ENCODE measurements at places on chromosomes 4 and X.

GRCh38 chrX:49701933-49702332, 6.1 kb upstream of the PAGE1 start:
- no peak for DNase-seq

DNA sequence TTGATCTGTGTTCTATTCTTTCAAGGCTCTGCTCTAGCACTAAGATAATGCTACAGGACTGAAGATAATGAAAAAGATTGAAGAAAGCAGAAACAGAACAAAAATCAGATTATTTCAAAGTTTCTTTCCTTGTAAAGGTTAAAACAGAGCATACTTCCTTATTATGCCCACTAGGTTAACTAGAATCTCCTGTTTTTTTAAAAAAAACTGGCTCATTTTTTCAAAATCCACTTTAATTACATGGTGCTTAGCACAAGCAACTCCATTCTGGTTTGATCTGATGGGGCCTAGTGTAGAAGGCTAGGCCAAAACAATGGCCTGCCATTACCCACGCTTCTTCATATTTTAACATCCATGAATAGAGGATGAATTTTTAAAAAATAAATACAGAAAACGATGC, 1.2 kb upstream of the UBA6 start:
- DNase-seq, result no peak

DNA sequence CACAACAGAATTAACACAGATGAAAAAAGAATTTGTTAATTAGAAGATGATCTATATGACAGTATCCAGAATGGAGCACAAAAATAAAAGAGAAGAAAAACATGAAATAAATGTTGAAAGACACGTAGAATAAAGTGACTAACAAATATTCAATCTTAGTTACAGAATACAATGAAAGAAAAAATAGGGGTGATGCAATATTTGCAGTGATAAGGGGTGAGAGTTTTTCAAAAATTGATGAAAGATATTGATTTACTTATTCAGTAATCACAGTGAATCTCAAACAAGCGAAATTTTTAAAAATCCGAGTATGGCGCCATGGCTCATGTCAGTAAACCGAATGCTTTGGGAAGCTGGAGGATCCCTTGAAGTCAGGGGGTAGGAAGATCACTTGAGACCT, 20.2 kb upstream of the RAB28 start:
- no peak for DNase-seq

DNA sequence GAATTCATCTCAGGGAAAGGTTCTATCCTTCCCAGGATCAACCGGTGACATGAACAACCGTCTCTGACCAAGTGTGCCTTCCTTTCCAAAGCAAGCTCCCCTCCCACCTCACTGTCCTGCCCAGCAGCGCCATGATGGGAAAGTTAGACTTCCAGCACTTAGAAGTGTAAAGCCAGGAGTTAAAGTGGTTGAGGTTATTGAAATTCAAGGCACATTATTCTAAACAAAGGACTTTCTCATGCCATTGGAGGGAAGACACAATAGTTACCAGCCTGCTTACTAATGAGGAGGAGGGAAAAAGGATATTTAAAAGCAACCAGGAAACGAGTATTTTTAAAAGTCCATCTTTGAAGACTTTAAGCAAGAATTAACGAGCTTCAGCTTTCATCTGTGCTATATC, 96.8 kb downstream of the NSUN7 start:
- DNase-seq, result no peak

DNA sequence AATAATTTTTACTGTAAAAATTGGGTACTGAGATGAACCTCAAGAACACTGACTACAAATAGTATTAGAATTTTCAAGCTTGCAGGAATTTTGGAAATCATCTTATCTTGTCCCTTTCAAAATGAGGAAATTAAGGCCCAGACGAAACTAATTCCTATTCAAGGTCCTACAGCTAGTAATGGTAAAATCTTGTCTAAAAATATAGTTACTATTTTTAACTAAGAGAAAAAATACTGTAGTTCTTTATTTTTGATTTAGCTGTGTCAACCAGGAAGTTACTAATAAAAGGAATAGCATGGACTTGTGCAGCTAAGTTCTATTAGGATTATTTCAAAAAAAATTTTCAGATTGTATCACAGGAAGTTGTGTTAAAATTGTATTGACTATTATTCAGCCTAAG, 12.7 kb downstream of the PRIMPOL start:
- no peak for DNase-seq

GRCh38 chr4:150219841-150220240, 141.6 kb downstream of the DCLK2 start:
- DNase-seq, result no peak

GRCh38 chr4:1356181-1356998, 9.4 kb downstream of the UVSSA start:
- DNase-seq, result no peak

DNA sequence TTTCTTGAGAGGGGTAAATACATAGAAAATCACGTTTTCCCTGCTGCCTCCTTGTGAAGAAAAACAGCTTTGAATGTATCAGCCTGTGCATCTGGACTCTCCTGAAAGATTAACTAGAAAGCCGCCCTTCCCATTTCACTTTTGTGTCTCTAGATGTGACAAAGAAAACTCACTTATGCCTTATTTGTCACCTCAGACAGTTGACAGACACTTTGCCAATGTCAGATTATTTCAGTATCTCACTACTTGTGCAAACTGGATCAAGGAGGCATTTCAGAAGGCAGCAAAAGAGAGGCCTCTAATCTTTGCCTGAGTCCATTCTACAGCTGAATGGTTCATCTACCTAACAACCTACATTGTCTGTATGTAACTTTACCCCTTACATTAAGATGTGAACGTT, 754.9 kb downstream of the RPA4 start:
- no peak for DNase-seq

DNA sequence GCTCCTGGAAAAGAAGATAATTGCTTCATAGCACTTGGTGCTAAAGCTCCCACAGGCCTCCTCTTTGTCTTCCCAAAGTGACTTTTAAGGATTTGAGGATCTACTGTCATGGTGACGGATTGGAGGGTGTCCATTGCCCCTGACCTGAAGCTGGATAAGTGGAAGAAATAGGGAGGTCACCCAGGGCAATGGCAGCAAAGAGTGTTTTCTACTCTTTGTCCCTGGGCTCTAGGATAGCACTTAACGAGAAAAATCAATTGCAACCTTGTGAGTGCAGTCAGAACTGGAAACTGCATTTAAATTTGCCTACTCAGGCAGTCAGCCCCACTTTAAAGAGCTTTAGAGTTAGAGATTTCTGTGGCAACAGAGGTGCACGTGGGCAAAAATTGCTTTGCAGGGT, 43.7 kb upstream of the XK start:
- DNase-seq, result no peak

- DNase-seq, result no peak
Observed at GRCh38 chr4:24510091-24510490, 74.3 kb downstream of the DHX15 start.

GRCh38 chr4:1629699-1630083, 54.4 kb downstream of the FAM53A start:
- no peak for DNase-seq

DNA sequence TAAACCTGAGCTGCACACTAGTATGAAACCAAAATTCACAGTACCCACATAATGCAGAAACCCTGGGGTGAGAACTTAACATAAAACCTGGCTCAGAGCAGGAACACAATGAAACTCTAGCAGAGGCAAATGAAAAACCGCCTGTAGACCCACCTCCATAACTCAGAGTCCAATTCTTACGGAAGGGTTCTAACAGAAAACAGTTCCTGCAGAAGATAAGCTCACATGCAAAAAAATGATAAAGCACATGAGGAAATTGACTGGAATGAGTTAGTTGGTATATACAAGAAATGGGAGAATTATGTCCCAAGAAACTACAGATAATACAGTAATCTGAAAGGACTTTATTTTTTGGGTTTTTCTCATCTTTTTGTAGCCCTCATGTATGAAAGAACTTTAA, 14.7 kb downstream of the RTL9 start:
- no peak for DNase-seq

GRCh38 chr4:35105486-35105885, 1138.8 kb downstream of the ARAP2 start:
- no peak for DNase-seq

- no peak for DNase-seq
Observed at GRCh38 chr4:185838514-185839193, 26.7 kb upstream of the SORBS2 start.

DNA sequence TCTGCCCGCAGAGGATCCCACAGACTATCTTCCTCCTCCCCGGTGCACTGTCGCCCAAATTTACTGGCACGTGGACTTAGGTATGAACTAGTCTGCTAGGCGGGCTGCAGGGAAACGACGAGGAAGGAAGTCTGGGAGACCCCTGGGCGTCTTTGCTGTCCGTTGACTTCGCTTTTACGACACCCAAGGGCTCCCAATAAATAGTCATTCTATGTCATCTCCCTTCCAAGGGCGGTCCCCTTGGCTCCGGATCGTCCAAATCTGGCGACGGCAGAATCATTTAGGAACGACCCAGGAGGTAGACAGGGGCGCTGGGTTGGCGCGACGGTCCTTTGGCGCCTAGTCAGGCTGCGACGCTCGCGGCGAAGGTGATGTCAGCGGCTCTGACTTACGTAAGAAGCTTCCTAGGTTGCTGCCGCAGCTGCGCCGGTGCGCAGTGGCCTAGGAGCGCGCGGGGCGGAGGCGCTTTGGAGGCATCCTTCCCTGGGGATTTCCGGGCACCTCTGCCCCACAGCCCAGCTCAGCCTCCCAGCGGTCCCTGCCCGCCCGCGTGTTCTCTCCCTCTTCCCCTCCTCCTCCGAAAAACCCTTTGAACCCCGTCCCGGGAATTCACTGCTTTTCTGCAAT, 2.2 kb downstream of the NHS start:
- no peak for DNase-seq

DNA sequence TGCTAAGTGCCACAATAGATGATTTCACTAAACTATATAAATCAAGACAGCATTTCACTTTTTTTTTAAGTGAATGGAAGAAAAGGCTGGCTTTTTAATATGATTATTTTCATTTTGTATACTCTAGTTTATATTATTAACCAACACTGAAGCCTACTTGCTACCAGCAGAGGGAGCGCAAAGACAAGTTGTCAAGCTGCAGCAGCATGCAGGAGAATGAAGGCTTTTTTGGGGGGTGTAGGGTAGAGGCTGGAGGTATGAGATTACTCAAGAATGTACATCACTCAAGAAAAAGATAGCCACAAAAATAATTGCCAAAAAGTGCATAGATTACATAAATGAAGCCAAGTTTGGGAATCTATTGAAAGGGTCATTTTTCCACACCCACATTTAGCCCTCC, 519.5 kb downstream of the FGF13 start:
- no peak for DNase-seq

DNA sequence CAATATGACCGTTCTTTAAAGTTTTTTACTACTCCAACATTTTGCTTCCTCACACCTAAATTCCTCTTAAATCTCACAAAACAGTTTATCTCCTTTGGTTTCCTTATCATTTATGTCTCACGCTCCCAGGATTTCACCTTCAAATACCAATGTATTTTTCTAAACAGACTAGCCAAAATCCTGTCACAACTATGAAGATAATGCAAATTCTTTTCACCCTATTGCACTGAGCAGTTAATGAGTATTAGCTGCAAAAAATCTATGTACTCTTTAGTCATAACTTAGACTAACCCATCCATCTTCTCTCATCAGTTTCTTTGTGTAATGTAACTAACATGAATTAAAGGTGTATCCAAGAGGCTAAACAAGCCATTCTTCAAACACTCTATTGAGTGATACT, 151.3 kb downstream of the COMMD8 start:
- DNase-seq, result no peak

DNA sequence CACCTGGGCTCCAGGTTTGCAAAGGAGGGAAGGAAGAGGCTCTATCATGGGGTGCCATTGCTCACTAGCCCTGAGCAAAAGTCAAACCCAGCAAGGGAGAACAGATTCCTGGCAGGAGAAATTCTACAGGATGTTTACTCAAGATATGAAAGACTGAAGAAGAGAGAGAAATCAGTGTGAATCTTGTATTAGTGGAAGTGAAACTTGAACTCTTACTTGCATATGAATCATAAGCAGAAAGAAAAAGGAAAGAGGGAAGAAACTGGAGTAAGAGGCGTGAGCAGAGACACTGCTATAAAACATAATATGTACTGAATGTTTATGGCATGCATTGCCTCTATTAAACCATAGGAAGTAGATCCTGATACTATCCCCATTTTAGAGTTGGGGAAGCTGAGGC, 60.9 kb downstream of the C4orf46 start:
- no peak for DNase-seq

GRCh38 chr4:145939856-145940255, 1.2 kb upstream of the ZNF827 start:
- no peak for DNase-seq

- no peak for DNase-seq
Observed at GRCh38 chr4:151911970-151912369, 151.2 kb upstream of the GATB start.

- no peak for DNase-seq
Observed at GRCh38 chr4:123060039-123060770, 137.8 kb upstream of the NUDT6 start.

- no peak for DNase-seq
Observed at GRCh38 chr4:45317276-45317675, 590.9 kb upstream of the GNPDA2 start.

DNA sequence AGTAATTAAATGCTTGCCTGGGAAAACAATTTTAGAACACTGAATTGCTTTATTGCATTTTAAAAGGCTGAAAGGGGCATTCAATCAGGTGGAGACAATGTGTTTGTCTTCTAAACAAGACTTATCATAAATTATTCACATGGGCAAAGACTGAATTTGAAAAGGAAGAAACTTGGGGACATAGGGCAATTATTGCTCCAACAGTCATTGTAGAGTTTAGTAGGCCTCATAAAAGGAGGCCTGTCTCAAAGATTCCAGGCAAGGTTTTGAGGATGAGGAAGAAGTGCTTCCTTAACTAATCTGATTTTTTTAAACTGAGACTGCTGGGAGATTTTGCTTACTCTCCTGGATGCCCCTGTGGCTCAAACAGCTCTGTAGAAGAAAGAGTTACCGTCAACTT, 174.4 kb upstream of the RPS6KA3 start:
- DNase-seq, result no peak

DNA sequence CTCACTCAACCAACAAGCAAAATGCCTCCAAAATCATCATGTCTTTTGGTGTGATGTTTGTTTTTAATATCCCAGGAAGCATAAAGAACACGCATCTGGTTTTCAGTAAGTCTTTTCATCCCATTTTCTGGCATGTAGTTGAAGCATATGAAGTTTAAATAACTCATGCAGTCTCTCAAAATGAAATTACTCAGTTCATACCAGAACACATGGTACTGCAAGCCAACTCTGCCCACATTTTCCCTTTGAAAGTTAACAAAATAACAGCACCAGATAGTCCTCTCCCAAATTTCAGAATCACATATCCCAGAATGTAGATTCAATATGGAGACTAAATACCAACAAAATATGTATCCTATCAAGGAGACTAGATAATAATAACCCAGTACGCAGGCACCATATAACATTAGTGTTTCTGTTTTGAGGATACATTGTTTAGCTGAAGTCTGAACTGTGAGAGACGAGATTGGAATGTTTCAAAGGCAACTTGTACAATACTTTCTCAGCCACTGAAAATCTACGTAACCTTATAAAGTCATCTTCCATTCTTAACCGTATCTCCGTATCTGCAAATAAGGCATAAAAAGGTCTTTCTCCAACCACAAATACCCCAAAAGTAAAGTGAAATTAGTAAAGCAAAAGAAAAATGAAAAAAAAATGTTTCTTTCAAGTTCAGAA, 23.1 kb downstream of the CORIN start:
- no peak for DNase-seq
